Natural killer cell (primary cell): ENCODE measurements at places on chromosomes 5 and 9. TPM values are rescaled to one million over a fixed set of nuclear protein-coding genes. Genes with fewer than 3 reads are reported as not detected.

DNA sequence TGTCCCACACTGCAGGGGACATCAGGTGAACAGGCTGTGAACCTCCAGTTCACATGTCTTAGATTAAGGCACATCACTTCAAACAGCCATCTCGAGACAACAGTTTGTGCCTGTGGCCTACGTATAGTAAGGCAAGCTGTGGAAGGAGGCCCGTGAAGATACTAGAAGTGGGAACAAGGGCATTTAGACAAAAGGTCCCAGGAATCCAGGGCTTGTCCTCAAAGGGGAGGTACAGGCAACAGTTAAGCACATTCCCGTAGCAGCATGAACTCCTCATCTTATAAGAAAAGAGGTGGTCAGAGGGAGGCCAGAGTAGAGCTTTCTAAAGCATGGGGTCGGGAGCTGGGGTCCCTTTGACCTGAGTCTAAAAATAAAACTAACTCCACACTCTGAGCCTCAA is 122.5 kb upstream of the TRPM3 start:
- H3K4me1 ChIP-seq = no peaks in the 10 kb centered on the region
- H3K27ac ChIP-seq = no peak overlapping the region
- H3K27me3 ChIP-seq = no peaks in the 10 kb centered on the region
- no peak for DNase-seq
- H3K36me3 ChIP-seq = no peaks in the 10 kb centered on the region
- no peak overlapping the region for H3K4me3 ChIP-seq

OR1J2 gene
- not detected for total RNA-seq

DNA sequence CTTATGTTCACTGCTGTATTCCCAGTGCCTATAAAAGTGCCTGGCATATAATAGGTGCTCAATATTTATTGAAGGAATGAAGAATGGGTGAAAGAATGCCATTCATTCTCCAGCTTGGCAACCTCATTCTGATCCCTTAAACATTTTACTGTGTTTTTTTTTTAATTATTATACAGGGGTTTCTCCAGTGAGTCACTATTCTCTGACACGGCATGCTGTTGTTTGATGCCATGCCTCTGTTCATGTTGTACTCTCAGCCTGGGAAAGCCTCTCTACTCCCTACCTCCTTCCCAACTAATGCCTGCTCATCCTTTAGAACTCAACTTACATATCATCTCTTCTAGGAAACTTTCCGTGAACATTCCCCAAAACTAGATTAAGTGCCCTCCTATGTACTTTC is 70.2 kb upstream of the PHF24 start:
- no peaks in the 10 kb centered on the region for H3K4me1 ChIP-seq
- H3K27me3 ChIP-seq = no peaks in the 10 kb centered on the region
- no peak overlapping the region for H3K4me3 ChIP-seq
- DNase-seq = no peak
- H3K27ac ChIP-seq = no peak overlapping the region
- H3K36me3 ChIP-seq = no peaks in the 10 kb centered on the region

GRCh38 chr9:95696701-95697100 is 178.8 kb upstream of the ERCC6L2 start:
- H3K27me3 ChIP-seq = peaks cover 4% of the 10 kb centered on the region
- H3K4me3 ChIP-seq = no peak overlapping the region
- H3K36me3 ChIP-seq = no peaks in the 10 kb centered on the region
- H3K4me1 ChIP-seq = no peaks in the 10 kb centered on the region
- DNase-seq = no peak
